EL (cell line): ENCODE measurements at places on chromosomes 1 and 21.

- DNase-seq: no peak
These were observed 150.1 kb downstream of the PLA2G4A start for GRCh38 chr1:186978596-186979556.

DNA sequence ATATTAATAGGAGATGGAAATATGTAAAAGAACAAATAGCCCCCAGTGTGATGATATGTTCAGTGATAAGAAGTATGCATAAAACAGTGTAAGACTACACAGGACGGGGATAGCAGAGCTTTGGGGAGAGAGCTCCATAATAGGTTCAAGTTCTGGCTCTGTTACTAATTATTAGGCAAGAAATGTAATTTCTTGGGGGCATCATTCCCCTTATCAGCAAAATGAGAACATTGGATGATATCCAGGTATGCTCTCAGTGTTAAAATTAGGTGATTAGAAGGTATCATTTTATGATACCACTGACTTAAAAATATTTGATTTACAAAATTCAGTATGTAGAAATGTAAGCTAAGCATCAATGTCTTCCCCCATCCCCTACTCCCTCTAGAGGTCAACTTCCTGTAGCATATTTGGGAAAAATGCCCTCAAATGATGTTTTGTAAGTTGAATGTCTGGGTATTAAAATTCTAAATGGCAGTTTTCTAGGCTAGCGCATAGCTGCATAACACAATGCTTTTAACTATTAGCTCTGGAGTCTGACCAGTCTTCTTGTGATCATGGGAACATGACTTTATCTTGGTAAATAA, 585.7 kb upstream of the CAMK1G start:
- DNase-seq: peak; percentile 31

- no peak for DNase-seq
These were observed 63.8 kb downstream of the IARS2 start for GRCh38 chr1:220157738-220158137.

GRCh38 chr1:79193211-79194079, 186.9 kb upstream of the ADGRL4 start:
- DNase-seq: peak; percentile 40

- no peak for DNase-seq
These were observed 8.3 kb downstream of the ASAP3 start for GRCh38 chr1:23475641-23476040.

GRCh38 chr1:37149296-37149695, 115.0 kb upstream of the GRIK3 start:
- no peak for DNase-seq

DNA sequence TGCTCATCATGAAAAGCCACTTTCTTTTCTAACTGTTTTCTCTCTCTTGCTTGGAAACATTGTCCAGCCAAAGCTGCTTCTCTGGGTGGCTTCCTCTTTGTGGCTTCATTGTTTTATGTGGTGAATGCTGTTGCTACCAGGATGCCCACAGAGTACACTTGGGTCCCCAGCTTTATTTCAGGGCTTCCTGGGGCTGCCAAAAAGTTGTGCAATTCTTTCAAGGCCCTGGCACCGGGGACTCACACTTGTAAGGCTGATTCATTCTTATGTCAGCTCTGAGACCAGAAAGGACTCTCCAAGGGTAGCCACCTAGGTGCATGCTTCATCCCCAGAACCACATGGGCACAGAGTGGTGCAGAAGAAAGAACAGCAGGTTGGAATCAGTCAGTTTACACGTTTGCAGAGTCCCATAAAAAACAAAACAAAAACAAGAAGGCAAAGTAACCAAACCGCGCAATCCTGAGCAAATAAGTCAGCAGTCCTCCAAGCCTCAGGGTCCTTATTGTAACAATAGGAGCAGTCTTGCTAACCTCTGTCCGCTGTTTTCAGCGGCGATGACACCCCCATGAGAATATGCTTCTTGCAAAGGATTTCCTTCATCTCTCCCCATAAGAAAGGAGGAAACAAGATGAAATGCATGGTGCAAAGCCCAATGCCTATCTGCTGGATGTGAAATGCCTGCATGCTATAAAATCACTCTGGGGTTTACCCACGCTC, 89.9 kb upstream of the SSX2IP start:
- DNase-seq: peak; percentile 49

GRCh38 chr21:45537746-45538291, 4.4 kb downstream of the SLC19A1 start:
- DNase-seq: no peak

GRCh38 chr1:17140279-17140678, 21.0 kb upstream of the PADI2 start:
- DNase-seq: no peak

DNA sequence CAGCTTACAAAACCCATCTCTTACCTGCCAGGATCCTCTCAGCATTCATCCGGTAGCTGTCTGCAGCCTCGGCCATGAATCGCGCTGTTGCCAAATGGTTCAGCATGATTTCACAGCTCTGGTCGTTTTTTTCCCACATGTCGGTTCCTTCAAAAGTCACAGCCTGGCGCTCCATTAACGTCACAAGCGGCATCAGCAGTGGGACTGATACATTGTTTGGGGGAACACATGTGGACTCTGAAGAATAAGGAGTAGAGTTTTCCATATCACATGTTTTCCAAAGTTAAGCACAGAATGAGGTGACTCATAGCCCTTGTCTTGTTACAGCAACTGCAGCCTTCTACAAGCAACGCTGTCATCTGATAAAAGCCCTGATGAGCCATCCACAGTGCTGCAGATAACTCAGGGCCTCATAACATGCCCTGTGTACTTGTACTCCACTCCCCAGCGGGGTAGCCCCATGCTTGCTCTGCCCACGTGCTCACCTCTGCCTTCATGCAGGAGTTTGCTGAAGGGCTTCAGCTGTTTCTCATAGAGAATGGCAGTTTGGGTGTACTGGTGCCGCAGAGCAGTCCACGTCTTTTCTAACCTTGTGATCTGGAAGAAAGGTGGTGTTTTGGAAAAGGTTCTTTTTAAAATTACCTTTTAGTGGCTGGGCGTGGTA, 114.2 kb downstream of the BCAR3 start:
- DNase-seq: peak; percentile 86

- no peak for DNase-seq
These were observed 57.7 kb downstream of the DMAP1 start for GRCh38 chr1:44270686-44271628.

GRCh38 chr1:182610606-182611194, 6.5 kb upstream of the RGS16 start:
- no peak for DNase-seq

GRCh38 chr21:44436111-44436611, 19.1 kb upstream of the LRRC3 start:
- no peak for DNase-seq

DNA sequence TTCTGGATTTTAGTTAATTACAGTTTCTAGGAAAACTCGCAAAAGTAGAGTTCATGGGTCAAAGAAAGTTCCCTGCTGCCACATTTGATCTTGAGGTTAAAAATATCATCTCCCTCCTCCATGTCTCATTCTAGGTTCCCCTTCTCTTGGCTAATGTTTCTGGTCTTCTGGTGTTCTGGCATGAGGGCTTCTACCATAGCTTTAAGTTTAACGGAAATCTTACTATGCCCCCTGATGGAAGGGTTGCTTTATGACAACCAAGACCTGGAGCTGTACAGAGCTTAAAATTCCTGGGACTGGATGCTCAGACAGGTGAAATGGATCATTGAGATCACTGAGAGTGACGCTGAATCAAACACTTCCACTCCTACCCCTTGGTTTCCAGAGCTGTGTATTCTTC, 1881.7 kb downstream of the MRPL39 start:
- DNase-seq: no peak

DNA sequence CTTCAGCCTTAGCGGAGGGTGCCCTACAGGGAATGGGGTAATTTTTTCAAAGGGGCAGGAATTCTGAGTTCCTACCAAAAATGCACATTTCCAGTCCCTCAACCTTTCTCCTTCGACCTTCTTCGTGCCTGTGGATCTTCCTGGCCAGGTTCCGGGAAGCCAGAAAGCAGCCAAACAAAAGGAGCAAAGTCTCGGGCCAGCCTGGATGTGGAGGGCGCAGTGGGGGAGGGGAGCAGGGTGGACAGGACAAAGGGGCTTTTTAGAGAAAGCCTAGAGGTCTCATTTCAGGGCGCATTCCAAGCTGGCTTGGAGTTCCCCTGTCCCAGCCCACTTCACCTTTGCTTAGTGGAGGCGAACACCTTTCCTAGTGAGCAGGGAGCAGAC, 2.9 kb upstream of the INAVA start:
- DNase-seq: peak; percentile 15

DNA sequence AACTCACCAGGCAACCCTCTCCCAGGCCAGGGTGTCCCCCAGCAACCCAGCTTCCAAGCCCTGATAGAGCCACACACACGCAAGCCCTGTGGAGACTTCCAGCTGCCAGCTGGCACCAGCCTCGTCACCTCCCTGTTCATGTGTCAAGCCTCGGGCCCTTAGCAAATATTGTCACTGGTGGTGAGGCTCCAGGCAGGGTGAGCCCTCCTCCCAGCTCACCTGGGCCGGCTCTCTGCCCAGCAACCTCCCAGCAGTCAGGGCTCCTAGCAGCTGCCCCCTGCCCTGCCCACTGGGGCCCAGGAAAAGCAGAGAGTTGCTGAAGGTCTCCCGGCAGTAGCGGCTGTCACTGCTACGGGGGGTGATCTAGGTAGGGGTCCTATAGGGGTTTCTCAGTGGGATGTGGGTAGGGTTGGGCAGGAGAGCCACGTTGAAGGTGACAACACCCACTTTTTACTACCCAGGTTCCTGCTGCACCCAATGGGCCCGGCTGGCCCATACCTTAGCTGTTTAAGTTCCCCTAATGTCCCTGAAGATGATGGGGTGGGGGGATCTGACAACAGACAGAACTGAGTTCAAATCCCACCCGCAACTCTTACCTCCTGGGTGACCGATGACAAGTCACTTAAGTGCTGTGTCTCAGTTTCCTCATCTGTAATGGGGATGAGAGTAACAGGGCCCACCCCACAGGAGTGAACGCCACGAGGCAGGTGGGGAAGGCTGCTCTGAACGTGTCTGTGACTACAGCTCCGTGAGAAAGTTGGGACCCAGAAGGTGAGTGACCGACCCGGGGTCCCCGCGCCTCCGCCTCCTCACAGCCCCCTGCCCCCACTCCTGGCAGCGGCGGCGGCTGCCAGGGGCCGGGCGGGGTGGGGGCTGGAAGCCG, 678 bp downstream of the TTC39A start:
- DNase-seq: no peak

GRCh38 chr1:164662462-164662861, 103.5 kb downstream of the PBX1 start:
- DNase-seq: no peak

GRCh38 chr1:24987875-24988557, 57.9 kb upstream of the RUNX3 start:
- no peak for DNase-seq

DNA sequence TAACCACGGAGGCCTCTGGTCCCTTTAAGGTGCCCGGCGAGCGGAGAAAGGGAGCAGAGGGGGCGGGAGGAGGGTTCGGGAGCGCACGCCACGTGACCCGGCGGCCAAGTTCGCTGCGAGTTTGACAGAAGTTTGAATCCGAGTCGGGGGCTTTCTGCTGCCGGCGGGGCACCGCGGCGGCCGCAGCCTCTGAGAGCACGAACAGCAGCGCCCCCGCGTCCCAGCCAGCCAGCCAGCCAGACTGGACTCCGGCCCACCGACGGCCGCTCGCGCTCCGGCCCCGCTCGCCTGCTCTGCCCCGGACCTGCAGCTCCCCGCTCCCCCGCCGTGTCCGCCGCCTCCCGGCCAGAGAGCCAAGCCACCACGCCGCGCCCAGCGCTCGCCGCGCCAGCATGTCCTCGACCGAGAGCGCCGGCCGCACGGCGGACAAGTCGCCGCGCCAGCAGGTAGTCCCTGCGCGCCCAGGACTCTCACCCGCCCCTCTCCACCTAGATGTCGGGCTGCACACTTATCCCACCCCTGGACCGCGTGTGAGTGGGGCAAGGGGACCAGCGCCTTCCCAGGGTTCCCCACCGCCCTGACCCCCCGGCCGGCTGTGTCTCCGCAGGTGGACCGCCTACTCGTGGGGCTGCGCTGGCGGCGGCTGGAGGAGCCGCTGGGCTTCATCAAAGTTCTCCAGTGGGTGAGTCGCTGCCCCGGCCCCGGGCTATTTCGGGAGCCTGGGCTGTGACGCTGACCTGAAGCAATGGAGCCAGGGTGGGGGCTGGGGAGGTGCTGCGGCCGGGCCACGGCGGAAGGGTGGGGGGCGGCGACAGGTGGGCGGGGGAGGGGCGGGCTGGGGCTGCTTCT, at the start of gene SYPL2:
Gene SYPL2 (plus strand): TSS at position 95 of the 849 bp plus-strand sequence. CDS start 298 bp downstream, at position 393.
- DNase-seq: peak; percentile 50

GRCh38 chr1:176552999-176553398, 90.0 kb downstream of the PAPPA2 start:
- no peak for DNase-seq

DNA sequence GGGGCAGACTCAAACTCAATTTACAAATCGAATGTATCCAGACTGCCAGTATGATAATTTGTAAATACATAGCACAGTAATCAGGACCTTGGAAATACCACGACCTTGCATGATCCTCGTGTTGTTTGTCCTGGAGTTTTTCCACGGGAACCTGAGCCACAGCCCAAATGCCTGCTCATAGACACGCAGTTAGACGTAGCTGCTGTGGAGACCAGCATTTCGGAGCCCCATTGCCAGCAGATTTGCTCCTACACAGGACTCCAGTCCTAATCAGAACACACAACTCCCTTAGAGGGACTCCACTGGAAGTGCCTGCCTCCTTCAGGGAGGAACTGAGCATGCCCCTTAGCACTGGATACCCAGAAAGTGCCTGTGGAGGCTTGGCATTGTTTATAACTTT, 163.2 kb downstream of the GALNT2 start:
- DNase-seq: no peak

DNA sequence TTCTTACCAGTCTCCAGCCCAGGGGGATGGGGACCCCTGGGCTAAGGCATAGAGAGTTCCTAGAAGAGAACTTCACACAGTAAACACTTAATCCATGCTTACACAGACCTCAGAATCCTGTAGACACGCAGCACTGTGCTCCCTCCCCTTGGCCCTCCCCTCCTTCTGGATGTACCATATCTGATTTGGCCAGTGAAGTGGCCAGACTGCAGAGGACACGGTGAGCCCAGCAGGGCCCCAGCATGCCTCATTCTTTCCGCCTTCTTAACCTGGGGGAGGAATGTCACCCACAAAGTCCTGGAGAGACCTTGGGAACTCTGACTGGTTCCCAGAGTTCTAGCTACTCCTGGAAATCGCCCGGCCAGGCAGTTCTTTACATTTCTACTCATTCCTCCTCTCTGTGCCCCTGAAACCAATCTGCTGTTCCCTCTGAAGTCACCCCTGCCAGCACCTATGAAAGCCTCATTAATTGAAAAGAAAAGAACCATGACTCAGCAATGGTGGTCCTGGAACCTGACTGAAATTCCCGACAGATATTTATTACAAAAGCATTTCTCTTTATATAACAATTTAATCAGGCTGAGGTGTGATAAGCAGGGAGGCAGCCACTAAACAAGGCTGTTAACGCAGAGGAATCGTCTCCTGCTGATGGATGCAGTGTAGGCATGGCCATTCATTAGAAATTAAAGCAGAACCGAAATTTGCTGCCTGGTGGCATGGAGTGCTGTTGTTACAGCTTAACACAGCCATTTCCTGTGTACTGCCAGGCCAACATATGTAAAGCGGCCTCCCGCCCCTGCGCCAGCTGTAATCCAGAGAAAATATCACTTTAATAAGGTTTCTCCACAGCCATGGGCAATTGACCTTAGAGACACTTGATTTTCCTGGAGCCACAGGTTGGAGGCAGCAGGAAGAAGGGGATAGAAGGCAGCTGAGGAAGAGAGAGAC, 74.6 kb upstream of the KCND3 start:
- DNase-seq: no peak
